Nephron progenitor cell (in vitro differentiated cells): ENCODE measurements at places on chromosomes 5 and 9.
A peak's percentile ranks its signal among the peaks of the same experiment; 100 is the strongest.

DNA sequence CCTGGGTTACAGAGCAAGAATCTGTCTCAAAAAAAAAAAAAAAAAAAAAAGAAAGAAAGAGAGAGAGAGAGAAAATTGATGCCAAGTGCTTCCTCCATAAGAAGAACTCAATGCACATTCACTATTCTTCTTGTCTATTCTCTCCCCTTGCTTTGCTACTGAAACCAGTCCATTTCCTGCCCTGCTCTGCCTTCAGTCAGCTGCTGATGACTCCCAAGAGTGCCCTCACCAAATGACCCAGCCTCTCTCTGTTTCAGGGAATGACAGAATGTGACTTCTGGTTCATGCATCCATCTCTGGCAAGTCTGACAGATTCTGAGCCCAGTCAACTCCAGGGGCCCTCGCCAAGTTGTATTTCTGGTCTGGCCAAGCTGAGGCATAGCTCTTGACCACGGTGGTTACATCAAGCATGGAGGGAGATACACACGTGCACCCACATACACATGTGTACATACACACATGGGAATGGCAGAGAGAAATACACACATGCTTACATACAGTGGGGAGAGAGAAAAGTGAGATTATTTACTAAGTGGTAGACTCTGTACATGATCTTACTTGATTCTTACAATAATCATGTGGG lies 106.2 kb downstream of the NSG2 start:
- peak; percentile 12 for DNase-seq

- no peak for DNase-seq
These were observed 12.1 kb upstream of the PTAR1 start for GRCh38 chr9:69771775-69772418.

GRCh38 chr9:19456996-19457692 lies 48.3 kb downstream of the ACER2 start:
- DNase-seq, result peak; percentile 79

DNA sequence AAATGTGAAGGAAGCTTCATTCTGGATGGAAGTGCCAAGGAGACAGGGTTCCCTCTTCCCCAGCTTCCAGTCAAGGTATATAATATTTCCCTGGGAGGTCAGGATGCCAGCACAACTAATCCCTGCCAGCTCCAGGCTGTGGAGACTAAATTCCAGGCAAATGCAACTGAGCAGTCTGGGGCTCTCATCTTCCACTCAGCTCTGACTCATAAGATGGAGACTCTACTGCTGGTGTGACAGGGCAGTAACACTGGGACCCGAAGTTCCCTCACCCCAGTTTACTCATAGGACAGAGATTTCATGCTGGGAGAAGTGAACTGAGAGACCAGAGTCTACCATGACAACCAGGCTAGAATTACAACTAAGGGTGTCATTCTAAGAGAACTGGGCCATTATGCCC lies 235.4 kb downstream of the FSTL4 start:
- DNase-seq, result no peak

DNA sequence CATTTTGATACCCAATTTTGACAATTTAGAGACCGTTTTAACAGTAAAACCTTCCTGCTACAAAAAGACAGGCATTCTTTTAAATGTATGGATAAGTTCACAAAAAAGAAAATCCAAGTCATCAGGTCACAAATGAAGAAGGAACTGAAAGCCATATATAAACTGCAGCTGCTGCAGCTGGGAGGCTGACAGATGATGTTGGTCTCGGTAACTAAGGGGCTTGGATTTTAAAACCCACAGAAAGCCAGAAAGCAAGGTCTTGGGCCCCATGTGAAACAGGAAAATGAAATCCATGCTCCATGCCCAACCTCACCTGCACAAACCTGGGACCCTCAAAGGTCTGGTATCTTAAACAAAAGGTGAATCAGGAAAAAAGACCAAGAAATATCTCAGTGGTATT lies 15.7 kb upstream of the C5orf34 start:
- no peak for DNase-seq

DNA sequence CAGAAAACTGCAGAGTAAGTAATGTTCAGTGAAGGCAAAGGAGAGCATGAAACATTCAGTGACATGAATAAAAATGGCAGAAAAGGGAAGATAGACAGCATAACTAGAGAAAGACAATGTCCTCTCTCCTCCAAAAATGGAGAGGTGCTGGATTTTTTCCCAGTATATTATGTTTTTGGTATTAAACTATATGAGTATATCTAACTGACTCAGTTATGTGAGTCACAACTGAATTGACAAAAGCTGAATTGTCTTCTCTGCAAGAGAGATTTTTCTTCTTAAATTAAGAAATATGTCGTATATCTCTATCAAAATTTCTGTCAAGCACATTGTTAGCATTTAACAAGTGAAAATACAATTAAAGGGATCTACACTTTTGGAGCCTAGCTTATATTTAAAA lies 375.1 kb downstream of the CHSY3 start:
- no peak for DNase-seq

- no peak for DNase-seq
These were observed 349.6 kb downstream of the PDE4D start for GRCh38 chr5:59543821-59544442.

DNA sequence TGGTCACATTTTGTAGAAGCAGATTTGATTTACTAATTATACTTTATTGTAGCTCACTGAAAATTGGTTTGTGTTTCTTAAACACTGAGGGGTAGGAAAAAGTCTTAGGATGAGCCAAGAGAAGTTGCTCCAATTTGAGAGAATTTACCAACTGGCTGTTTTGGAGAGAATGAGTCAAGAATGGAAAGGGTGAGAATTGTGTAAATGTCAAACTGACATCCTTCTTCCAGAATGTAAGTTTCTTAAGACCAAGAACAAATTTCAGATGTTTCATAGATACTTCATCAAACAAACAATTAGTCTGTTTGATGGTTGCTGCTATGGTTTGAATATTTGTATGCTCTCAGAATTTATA lies 106.2 kb upstream of the TXNDC8 start:
- no peak for DNase-seq

DNA sequence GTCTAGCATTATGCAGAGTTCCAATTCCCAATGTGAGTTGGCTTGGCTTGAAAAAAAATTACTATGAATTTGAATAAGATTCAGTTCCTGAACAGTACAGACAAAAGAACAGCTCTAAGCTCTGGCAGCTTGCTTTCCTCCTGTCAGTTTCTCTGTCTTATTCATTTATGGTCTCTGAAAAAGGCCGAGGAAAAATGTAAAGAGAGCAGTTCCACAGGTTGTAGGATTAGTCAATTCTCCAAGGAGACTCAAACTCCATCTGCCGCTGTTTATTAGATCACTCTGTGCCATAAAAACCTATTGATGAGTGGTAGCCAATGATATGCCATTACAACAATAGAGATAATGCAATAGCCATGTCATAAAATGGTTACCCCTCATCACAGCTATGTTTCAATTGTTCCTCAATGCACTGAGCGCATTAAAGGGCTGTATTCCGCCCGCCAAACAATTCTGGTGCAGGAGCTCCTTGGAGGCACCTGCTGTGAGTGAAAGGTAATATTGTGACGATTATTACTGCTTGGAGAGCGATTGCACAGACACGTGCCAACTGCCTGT lies 188.2 kb downstream of the ARRDC3 start:
- DNase-seq, result no peak

DNA sequence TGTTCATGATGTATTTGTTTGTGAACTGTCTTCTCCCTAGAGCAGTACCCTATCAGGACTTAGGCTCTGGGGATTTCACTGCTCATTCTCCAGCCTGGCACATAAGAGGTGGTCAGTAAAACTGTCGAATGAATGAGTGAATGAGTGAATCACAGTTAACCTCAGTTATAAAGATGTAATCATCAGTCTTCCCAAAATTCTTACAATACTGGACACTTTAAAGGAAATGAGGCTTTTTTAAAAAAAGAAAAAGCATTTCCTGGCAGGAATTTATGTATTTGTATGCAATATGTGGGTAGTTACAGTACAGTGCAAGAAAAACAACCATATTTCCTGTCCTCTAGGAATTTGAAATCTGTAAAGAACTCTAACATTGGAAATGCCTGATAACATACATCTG lies 59.6 kb downstream of the RAI14 start:
- no peak for DNase-seq

- no peak for DNase-seq
These were observed 21.3 kb downstream of the NTNG2 start for GRCh38 chr9:132183134-132183533.

DNA sequence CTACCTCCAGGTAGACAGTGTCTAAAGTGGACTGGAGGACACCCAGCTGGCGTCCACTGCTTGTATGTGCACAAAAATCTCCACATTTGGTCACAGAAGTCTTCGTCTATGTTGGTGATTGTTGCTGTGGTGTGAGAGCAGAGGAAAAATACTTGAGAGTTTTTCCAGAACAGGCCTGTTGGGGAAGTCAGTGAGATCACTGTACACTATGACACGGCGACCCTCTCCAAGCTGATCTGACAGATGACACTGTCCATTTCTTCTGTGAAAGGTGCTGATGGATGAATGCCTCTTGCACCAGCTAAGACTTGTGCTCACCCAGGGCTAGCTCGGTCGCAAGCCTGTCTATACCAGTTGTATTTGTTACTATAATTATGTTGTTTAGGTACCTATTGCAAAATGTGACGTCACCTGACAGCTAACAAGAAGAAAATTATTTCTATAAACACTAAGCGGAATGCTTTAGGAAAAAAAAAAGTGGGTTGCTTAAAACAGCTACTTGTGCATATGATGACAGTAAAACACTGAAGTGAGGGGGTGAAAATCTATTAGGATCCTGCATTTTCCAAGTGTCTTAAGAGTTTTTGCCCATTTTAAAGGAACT lies 142.3 kb downstream of the ROR2 start:
- no peak for DNase-seq

GRCh38 chr9:7216004-7216841 lies 458.4 kb downstream of the KDM4C start:
- no peak for DNase-seq

DNA sequence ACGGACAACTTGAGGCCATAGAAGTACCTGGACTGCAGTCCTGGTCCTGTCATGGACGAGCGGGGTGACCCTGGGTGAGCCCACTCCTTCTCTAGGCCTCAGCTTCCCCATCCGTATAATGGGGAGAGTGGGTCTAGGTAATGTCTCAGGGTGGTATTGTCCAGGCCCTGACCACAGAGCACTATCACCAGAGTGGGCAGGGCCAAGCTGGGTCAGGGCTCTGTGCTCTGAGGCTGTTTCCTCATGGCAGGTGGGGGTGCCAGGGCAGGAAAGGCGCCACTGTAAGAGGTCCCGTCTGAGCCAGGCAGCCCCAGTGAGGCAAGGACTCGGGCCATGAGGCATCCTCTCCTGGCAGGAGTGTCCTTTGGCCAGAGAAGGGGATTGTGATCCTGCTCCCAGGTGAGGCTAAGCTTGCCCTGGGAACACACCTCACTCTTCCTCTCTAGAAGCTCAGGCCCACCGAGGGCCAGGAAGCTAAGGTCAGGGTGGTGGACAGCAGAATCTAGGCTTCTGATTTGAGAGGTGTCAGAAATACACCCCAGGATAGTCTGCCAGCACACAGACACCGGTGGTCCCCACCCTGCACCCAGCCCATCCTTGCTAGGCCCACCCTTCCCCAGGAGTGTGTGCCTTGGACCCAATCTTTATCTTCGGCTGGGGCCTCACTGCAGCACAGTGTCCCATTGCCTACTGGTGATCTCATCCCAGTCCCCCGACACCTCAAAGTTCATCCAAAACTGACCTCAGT lies 1.5 kb upstream of the MYOZ3 start:
- no peak for DNase-seq

DNA sequence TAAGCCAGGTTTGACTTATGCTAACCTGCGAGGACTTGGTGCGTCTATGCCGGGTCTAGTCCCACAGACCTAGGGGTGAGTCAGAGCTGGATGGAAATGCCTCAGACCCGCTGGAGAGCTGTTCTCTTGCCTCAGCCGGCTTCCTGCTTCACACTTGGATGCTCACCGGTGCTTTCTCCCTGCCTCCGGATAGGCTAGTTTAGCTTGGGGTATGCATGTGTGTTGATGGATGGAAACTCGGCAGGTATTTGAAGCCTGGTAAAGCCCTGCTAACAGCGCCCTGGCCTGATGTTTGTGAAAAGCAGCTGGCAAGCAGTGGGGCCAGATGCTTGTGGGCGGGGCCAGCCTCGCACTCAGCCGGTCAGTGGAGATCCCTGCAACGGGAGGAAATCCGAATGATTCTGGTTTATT lies 29.3 kb downstream of the PRRC2B start:
- peak; percentile 46 for DNase-seq

DNA sequence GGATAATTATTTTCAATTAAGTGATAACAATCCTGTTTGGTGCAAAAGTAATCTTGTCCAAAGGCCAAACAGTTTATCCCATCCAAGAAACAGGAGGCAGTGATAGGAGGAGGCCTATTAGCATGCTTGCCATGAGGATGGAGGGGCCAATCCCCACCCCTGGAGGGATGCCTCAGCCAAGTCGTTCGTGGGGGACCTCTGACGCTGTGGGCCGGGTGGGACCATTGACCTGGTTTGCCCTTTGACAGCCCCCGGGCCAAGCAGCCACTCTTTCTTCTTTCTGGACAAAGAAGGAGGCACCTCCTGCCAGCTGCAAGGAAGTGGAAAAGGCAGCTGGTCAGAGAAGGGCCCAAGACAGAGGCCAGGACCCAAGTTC lies 39.5 kb upstream of the GRHPR start:
- no peak for DNase-seq

DNA sequence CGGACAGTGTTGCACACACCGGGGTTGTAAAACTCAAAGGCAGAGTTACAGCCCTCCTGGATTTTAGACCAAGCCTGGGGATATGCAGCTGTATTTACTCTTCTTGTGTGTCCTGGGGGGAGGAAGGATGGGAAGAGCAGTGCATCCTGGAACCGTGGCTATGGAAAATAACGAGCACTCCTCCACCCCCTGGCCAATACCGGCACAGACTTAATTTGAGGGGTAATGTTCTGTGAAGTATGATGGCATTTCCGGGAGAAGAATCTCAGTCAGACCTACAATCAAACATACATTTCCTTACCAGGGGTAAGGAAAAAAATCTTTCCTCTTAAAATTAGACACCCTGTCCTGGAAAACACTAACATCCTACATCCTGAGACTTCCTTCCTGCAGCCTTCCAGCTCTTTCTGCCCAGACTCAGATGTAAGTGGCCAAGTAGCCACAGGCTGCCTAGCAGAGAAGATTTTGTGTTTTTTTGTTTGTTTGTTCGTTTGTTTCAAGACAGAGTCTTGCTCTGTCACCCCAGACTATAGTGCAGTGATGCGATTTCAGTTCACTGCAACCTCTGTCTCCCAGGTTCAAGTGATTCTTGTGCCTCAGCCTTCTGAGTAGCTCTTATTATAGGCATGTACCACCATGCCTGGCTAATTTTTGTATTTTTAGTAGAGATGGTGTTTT lies 11.0 kb upstream of the ERMP1 start:
- peak; percentile 13 for DNase-seq

GRCh38 chr5:72584466-72584865 lies 77.3 kb upstream of the ZNF366 start:
- no peak for DNase-seq

DNA sequence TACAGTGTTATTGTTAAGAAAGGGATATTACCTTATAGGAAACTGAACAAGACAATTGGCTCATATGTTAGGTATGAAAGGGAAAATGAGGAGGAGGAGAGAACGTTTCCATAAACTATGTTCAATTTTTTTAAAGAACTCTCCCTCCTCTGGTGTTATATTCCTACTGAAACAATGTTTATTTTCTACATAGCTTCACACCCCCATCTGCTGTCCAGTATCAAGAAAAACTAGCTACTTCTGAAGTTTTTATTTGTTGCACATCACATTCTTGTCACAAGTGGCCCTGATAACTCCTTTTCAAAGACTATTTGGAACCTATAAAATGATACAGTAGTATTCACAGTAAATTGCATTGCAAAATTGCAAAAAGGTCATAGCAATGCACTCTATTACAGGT lies 223.4 kb upstream of the FAM174A start:
- DNase-seq, result no peak
